ENCODE measurements at places on chromosomes 5 and 9.

GRCh38 chr9:92360083-92360482, 34.3 kb downstream of the CENPP start:
- no peak for DNase-seq

DNA sequence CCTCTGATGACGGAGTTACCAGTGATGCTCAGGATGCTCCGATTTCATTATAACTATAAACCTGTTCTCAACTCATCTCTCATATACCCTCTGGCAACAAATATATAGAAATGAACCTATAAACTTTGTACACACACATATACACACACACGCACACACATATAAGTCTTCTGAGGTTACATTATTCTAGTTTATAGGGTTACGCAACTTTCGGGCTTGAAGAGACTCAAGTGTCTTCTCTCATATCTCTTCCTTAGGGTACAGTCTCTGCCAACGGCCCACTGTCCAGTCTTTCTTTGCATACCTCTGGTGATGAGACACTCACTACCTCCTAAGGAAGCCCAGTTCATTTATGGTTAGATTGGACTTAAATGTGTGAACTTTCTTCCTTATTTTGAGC, 69.4 kb upstream of the TBC1D2 start:
- DNase-seq = no peak

GRCh38 chr5:72226950-72227349, 93.1 kb downstream of the MRPS27 start:
- DNase-seq = no peak

GRCh38 chr9:114779352-114779845, 26.4 kb downstream of the TNFSF15 start:
- no peak for DNase-seq

DNA sequence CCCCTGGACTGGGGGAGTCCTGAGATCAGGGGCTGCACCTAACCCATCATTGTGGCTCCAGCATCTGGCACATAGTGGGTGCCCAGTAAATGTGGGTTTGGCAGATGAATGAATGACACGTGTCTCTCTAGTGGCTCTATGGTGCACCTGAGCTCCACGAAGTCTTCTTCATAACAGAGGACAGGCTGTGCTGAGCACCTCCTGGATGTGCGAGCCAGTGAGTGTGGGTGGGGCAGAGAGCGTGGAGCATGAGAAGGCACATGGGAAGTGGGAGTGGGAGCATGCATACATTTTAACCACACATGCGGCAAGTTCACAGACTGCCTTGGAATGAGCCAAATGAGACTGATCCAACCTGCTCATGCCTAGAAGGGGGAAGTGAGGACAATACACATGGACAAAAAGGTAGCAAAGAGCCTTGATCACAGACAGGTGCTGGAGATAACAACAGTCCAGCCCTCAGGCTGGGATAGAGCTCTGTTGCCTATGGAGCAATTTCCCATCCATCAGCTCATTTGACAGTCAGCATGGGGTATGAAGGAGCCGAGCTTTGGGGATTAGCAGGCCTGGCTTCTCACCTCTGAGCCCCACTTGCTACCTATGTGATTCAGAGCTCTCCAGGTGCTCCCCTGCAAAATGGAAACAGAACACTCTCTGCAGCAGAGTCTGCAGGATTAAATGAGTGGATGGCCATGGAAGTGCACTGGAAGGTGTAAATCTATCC, 76.2 kb upstream of the TBC1D2 start:
- DNase-seq = no peak

DNA sequence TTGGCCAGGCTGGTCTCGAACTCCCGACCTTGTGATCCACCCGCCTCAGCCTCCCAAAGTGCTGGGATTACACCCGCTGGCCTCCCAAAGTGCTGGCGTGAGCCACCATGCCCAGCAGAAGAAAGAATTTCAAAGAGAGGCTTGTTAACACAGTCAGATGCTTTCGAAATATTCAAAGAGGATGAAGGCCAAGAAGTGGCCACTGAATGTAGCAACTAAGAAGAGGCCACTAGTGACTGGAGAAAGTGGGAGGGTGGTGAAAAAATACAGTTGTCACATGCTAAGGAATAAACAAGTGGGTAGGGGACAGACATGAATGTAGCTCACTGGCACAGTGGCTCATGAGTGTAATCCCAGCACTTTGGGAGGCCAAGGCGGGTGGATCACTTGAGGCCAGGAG, 13.0 kb upstream of the TPM2 start:
- no peak for DNase-seq

GRCh38 chr5:122170620-122171019, 41.3 kb downstream of the ZNF474 start:
- DNase-seq = no peak

GRCh38 chr9:115237385-115237998, 119.5 kb upstream of the TNC start:
- DNase-seq = no peak

DNA sequence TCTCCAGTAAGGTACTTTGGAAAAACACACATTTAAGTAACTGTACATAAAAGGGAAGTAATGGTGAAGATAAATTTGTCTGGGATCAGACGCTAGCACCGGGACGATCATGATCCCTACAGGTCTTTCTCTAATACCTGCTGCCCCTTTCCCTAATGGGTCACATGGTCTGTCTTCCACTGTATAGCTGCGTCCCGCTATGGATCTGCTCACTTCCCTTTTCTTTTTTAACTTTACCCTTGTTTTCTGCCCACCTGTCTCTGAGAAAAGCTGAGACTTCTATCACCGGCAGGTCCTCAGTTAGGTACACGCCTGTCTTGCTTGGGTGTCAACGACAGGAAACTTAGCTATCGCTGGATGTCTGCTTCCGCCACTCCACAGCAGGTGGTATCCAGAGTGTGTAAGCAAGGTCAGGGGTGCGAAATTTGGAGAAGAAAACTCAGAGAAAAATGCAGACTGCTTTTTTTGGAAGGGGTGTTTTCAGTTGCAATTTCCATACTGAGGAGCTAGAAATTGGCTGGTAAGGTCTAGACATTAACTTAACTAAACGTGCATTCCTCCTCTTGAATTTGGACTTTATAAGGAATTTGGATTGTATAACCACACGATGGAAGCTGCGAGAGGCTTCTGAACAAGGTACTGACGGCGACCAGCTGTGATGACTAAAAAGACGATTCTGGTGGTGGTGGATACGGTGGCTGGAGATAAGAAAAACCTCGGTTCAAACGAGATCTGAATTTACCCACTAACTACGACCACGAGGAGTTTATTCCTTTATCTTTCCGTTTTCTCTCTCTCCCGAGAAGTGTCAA, 1.1 kb upstream of the ICE1 start:
- DNase-seq = no peak

DNA sequence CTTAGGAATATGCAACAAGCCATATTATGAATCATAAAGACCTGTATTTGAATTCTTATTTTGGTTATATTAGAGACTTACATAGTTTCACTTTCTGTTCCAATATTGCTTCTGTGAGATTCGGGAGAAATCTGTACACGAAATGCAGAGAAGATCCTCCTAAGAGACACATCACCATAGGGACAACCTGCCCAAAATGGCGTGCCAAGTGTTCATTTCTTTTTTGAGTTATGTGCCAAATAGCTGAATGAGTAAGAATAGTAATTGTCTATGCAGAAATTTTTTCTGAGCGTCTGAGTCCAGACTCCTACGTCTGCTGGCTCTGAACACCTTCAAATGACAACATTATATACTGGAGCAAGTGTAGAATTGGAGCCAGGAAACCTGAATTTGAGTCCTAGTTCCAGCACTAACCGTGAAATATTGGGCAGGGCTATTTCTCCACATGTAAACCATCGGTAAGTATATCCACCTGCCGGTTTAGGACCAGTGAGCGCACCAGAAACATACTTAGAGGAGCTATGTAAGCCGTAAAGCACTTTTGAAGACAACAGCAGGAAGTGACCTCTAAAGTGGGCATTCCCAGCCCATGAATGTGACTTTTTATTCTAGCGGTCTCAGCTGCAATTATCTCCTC, 163.9 kb upstream of the DMRT1 start:
- DNase-seq = no peak

- no peak for DNase-seq
Measured at GRCh38 chr5:157952374-157952685, 93.4 kb upstream of the CLINT1 start.

DNA sequence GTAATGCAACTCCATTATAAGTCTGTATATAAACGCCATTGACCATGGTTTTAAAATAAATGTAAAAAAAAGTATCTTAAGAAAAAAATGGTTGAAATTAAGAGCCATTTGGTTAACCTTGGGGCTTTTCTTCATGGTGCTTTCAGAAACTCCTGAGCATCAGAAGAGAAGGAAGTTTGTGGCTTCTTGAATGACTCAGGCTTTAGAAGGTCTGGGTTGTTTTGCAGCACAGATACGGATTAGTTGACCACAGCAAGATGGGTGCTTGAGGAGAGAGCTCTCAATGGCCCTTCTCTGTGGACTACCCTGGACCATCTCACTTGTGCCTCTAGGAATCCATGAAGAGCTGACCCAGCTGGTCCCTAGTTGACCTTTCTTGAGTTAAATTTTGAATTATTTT, 189.5 kb downstream of the TMEM38B start:
- no peak for DNase-seq

DNA sequence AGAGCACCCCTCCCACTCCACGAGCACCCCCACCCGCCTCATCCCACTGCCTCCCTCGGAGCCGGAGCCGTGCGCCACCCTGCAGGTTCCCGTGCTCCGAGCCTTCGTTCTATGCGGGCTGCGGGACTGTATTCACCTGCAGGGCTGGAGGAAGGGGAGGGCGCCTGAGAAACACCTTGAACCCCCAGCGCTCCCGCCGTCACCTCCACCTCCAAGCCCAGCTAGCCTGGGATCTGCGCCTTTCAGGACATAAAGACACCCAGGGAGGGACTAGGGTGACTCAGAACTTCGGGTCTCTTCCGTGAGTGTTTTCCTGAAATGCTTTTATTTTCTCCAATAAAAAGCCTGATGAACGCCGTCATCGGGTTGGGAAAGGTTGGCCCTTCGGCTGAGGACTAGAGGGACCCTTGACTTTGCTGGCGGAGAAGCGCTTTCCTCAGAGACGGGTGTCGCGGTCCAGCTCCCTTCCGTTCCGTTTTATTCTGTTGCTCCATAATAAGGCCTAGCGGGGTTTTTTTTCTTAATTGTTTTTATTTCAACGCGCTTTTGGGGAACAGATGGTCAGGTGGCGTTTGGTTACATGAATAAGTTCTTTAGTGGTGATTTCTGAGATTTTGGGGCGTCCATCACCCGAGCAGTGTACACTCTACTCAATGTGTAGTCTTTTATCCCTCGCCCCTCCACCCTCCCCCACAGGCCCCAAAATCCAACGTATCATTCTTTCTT, 4.6 kb downstream of the TLX3 start:
- DNase-seq = no peak

DNA sequence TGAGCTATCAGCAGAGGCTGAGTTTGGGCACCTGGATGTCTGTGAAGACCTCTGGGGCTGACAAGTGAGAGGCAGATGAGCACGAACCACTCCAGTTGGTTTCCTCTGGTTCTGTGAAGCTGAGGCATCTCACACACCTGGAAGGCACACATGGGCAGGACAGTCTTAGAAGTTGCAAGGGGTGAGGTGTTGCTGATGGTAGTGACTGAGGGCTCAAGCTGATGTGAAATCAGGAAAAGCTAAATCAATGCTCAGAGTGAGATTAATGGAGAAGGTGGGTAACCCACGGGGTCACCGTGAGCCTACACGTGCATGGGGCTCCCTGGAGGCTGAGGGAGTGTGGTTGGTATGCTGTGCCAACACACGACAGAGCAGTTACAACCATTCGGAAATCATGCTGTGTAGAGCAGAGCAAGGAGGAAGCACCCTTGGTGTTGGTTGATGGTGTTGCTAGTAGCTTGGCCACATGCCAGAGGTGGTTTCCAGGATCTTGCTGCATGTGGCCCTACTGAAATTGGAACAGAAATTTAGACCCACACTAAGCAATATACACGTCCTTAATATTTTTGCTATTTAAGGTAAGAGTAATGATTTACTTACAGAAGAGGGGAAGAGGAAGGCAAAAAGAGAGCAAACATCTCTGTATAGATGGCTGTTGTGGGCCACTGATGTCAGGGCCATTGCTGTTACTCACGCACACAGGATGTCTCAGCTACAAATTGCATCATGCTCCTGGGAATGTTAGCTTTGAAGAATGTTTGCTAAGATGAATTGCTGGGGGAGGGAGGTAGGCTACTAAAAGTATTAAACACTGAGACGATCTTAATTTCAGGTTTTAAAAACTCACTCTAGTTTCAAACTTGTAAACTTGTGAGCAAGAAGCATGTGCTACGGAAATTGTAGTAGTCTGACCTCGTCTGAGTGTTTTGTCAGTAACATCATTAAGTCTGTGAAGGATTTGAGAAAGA, 170.5 kb downstream of the ARHGEF28 start:
- no peak for DNase-seq

GRCh38 chr5:28084069-28084468, 1045.7 kb upstream of the CDH9 start:
- DNase-seq = no peak

DNA sequence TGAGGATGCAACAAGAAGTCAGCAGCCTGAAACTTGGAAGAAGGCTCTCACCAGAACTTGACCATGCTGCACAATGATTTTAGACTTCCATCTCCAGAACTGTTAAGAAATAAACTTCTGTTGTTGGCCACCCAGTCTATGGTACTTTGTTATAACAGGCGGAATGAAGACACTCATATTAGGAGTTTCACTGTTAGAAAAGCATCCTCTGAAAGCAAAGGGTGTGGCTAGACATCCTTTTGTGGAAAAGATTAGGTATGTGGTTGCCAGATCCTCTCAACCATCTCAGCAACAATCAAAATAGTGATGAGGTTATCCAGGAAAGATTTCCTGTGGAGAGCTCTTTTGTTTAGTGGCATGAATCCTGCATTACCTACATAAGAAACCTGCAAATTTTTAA, 20.7 kb downstream of the ITGA2 start:
- no peak for DNase-seq

- no peak for DNase-seq
Measured at GRCh38 chr9:78278177-78278777, 18.6 kb upstream of the PSAT1 start.

DNA sequence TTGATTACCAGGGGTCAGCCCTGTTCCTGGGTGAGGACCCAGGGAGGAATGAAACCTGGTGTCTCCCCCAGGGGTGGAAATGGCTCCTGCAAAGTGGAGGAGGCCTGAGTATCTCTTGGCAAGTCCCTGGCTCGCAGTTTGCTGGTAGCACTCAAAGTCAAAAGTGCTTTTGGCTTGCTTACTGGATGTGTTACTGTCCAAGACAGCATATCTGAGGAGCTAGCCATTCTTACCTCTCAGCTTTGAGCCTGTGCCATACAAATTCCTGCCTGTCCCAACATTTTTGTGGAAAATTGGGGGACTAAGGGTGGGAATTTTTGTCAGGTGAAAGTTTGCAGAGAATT, 9.9 kb downstream of the ZNF618 start:
- no peak for DNase-seq

DNA sequence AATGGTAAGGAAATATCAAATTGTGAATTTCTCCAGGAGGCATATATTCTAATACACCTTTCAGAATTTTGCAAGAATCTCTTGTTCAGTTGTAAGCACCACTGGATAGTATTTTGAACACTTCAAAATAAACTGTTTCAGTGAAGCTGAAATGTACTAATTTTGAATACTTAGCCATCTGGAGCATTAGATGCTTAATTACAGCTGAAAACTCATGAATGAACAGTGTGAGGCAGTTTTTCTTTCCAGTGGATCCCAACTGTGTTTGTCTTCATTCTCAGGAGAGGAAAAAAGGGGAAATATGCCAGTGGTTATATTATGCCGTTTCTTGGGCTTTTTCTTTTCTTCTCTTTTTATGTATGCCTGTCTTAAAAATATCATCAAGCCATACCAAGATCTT, 306.0 kb upstream of the SEMA6A start:
- no peak for DNase-seq
